NCI-H2171 (cell line): ENCODE measurements at places on chromosomes 3 and 15.

DNA sequence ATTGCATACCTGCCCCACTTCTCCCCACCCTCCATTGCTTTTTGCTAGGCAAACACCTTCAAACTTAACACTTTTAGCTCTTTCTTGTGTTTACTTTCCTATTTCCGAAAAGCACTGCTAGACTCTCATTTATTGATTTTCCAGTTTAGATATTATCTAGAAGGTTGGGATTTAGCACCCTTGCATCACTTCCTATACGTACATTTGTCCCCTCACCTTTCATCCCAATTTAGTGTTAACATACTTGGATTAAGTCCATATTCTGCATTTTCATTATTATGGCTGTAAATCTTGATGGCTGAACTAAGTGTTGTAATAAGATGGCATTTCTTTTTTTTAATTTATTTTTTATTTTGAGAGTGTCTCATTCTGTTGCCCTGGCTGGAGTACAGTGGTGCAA, 39.5 kb downstream of the GOLGA6L10 start:
- no peak for DNase-seq

GRCh38 chr3:62888180-62888579, 13.0 kb upstream of the CADPS start:
- peak; percentile 28 for DNase-seq

DNA sequence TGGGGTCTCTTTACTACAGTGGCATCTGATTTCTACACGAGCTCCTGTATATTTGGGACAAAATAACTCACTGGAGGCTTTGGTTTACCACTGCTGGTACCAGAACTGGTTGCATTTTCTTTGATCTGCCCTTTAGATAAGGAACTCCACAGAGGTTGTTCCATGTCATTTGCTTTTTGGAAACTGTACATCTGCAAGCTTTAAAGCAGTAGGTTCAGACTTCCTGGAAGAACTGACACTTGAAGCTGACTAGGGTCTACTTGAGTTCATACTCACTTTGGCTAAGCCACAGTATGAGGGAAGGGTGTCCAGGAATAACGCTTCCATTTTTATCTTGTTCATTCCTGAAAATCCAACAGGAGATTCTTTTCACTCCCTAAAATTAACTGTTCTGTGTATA, 86.4 kb downstream of the WWTR1 start:
- no peak for DNase-seq

GRCh38 chr3:133759740-133760305, 13.6 kb downstream of the TF start:
- DNase-seq = no peak

DNA sequence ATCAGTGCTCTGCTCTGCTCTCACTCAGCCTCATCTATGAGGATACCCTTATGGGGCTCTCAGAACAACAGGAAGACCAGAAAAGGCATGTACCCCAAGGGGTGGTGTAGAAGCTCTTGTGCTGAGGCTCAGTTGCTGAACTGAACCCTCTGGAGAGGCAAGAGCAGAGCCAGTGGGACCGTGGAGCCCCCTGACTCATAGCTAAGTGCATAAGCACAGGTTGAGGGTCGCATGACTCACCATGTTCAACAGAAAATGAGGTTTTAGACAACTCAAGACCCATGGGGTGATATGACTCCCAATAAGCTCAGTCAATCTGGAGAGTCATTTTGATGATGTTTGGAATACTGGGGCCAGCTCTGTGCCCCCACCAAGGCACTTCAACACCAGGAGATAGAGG, 37.3 kb downstream of the CRYGS start:
- DNase-seq = no peak

- DNase-seq = no peak
These were observed 24.2 kb upstream of the BNC1 start for GRCh38 chr15:83308671-83309070.

GRCh38 chr3:189360291-189360690, 188.5 kb downstream of the TPRG1 start:
- DNase-seq = no peak

- no peak for DNase-seq
These were observed 156.0 kb upstream of the RGMA start for GRCh38 chr15:93244696-93245660.
